ENCODE measurements at places on chromosomes 16 and 17. TPM values are rescaled to one million over a fixed set of nuclear protein-coding genes. Genes with fewer than 3 reads are reported as not detected.

Gene MT1G
- total RNA-seq: not detected

Gene MT4
- not detected for total RNA-seq

Gene ZNF624
- 3.8 TPM for total RNA-seq

Gene DNAH17
- not detected for total RNA-seq

Gene ZNF276
- total RNA-seq: 4.1 TPM

Gene PRR29
- total RNA-seq: not detected

Gene SLC4A1
- total RNA-seq: not detected

Gene TAT
- not detected for total RNA-seq

Gene HS3ST4
- total RNA-seq: not detected

Gene TM4SF5
- total RNA-seq: not detected

Gene RNF213
- total RNA-seq: 36.0 TPM

DNA sequence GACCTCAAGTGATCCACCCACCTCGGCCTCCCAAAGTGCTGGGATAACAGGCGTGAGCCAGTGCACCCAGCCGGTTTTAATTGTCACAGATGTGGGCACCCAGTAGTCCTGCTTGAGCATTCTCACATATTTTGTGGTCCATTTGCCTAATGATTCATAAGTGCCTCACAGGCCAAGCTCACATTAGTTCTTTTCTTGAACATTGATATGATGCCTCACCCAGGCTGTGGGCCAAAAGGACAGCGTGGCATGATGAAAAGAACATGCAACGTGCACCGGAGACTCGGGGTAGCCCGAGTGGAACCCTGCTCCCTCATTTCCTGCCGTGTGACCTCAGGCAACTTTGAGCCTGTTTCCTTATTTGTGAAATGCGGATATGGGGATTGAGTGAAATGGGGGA is 181.9 kb downstream of the SNX29 start:
- no peak overlapping the region for H3K4me3 ChIP-seq
- H3K27ac ChIP-seq: no peak overlapping the region
- H3K36me3 ChIP-seq: no peaks in the 10 kb centered on the region
- no peaks in the 10 kb centered on the region for H3K27me3 ChIP-seq
- DNase-seq: peak; percentile 88
- peaks cover 20% of the 10 kb centered on the region for H3K4me1 ChIP-seq

DNA sequence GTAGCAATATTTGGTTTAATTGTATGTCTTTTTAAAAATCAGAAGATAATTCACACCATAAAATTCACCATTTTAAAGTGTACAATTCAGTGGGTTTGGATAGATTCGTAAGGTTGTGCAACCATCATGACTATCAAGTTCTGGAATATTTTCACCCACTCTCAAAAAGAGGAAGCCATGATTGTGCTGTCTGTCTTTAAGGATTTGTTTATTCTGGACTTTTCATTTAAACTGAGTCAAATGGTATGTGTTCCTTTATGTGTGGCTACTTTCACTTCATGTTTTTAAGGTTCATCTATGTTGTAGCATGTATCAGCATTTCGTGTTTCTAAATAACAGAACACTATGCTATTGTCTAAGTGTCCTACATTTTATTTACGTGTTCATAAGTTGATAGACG is 68.1 kb upstream of the CPHXL start:
- H3K36me3 ChIP-seq: no peaks in the 10 kb centered on the region
- no peaks in the 10 kb centered on the region for H3K27me3 ChIP-seq
- no peak for DNase-seq
- no peak overlapping the region for H3K4me3 ChIP-seq
- H3K4me1 ChIP-seq: no peaks in the 10 kb centered on the region

DNA sequence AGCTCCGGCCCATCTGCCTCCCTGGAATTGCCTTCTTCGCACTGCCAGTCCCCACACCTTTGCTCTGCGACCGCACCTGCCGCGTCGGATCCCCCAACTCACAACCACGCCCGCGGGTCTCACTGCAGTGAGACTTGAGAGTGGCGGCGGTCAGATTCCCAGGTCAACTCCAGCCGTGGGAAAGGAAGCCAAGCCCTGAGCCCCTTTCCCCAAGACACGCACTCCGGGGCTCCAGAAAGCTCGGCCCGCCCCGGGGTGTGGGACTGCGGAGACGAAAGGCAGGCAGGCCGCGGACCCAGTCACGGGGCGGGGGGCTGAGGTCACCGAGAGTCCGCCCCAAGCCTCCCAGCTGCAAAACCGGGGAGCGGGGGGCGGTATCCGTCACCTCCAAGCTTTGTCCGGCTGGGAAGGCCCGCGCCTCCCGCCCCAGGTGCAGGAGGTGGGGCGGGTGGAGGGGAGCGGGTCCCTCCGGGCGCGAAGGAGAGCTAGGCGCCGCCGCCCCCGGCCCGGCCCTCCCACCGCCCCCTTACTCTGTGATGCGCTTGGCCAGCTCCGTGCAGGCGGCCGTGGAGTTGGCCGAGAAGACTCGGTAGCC is 615 bp downstream of the PRPSAP1 start:
- H3K4me1 ChIP-seq: peaks cover 4% of the 10 kb centered on the region
- peak overlapping the region; percentile 85 for H3K4me3 ChIP-seq
- DNase-seq: no peak
- peak overlapping the region; percentile 93 for H3K27ac ChIP-seq

GRCh38 chr17:77736721-77737120 is 221.8 kb upstream of the TNRC6C start:
- no peak for DNase-seq
- H3K27me3 ChIP-seq: peaks cover 31% of the 10 kb centered on the region
- no peak overlapping the region for H3K27ac ChIP-seq
- no peak overlapping the region for H3K4me3 ChIP-seq

GRCh38 chr16:50121721-50122445 is 31.2 kb upstream of the TENT4B start:
- H3K4me1 ChIP-seq: no peaks in the 10 kb centered on the region
- peaks cover 3% of the 10 kb centered on the region for H3K27me3 ChIP-seq
- no peaks in the 10 kb centered on the region for H3K36me3 ChIP-seq
- no peak overlapping the region for H3K4me3 ChIP-seq
- DNase-seq: no peak

DNA sequence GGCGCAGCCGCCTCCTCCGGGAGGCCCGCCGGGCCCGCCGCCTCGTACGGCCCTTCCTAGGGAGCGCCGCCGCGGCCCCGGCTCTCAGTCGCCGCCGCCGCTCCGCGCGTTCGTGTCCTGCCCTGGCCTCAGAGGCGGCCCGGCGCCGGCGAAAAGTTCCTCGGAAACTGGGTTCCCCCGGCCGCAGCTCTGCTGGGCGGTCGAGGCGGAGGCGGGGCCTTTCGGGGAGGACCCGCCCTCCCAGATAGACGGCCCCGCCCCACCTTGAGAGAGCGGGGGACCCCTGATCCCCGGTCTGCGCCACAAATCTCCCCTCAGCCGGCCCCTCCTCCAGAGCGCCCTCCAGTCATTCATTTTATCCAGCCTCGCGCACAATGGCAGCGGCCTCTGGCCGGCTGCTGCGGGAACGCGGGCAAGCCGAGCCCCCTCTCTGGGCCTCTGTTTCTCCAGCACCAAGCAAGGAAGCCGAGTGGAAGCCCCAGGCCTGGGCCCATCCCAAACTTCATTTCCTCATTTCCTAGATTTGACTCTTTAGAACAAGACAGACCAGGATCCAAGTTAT is at the start of gene SREBF1:
SREBF1 (minus strand) TSS at position 169 of the 562 bp plus-strand sequence. CDS start 169 bp downstream, outside the sequence.
- peaks cover 45% of the 10 kb centered on the region for H3K4me1 ChIP-seq
- no peaks in the 10 kb centered on the region for H3K27me3 ChIP-seq
- H3K27ac ChIP-seq: peak within 1 kb of the TSS; percentile 94
- H3K36me3 ChIP-seq: peaks cover 4% of the 10 kb centered on the region

GRCh38 chr16:69435977-69436820 is 11.8 kb downstream of the CYB5B start:
- H3K27me3 ChIP-seq: no peaks in the 10 kb centered on the region
- H3K4me3 ChIP-seq: no peak overlapping the region
- peaks cover 6% of the 10 kb centered on the region for H3K36me3 ChIP-seq
- no peak overlapping the region for H3K27ac ChIP-seq

GRCh38 chr16:30473231-30474073 is 910 bp downstream of the ITGAL start:
- H3K27ac ChIP-seq: no peak overlapping the region
- no peak for DNase-seq

- no peak for DNase-seq
- no peaks in the 10 kb centered on the region for H3K27me3 ChIP-seq
- no peak overlapping the region for H3K27ac ChIP-seq
- no peak overlapping the region for H3K4me3 ChIP-seq
These were observed 192.7 kb downstream of the RPTOR start for GRCh38 chr17:80737106-80738019.

GRCh38 chr17:56762988-56763387 is 70.7 kb downstream of the C17orf67 start:
- H3K27me3 ChIP-seq: no peaks in the 10 kb centered on the region
- no peaks in the 10 kb centered on the region for H3K36me3 ChIP-seq
- 0 out of 2 replicates have a peak, but pooled peaks cover 3% of the 10 kb centered on the region for H3K4me1 ChIP-seq
- DNase-seq: no peak
- H3K27ac ChIP-seq: no peak overlapping the region

DNA sequence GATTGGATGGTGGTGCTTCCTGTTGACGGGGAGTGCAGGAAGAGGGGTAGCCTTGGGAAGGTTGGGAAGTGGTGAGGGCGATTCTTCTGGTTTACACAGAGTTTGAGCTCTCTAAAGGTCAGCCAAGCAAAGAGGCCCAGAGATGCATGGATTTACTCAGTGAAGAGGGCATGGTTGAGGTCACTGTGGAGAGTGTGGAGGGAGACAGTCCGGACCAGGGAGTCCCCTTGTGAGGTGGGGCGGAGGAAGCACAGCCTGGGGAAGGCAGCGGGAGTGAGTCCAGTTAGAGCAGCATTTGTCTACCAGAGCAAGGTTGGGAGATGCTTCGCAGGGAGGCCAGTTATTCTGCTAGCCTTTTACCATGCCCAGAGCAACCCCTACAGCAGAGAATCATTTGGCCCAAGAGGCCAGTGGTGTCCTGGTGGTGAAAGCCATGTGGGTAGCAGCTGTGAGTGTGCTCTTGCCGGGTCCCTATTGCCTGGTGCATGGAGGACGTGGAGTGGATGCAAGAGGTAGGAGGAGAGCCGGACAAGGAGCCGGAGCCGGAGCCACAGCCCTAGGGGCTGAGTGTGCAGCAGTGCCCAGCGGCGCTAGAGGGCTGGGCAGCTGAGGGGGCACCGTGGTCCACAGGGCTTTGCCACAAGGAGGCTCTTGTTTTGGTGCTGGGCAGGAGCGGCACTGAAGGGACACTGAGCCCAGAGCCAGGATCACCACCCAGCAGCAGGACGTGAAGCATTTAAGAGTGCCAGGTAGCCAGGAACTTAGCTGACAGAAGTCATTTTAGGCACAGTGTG is 27.7 kb downstream of the PRMT7 start:
- 0 out of 2 replicates have a peak, but pooled peaks cover 2% of the 10 kb centered on the region for H3K4me1 ChIP-seq
- no peak overlapping the region for H3K27ac ChIP-seq
- H3K36me3 ChIP-seq: peaks cover 48% of the 10 kb centered on the region
- no peak overlapping the region for H3K4me3 ChIP-seq

- H3K27ac ChIP-seq: no peak overlapping the region
- 0 out of 2 replicates have a peak, but pooled peaks cover 3% of the 10 kb centered on the region for H3K27me3 ChIP-seq
- no peak for DNase-seq
- no peaks in the 10 kb centered on the region for H3K4me1 ChIP-seq
These were observed 18.9 kb downstream of the SNX11 start for GRCh38 chr17:48126532-48126850.

DNA sequence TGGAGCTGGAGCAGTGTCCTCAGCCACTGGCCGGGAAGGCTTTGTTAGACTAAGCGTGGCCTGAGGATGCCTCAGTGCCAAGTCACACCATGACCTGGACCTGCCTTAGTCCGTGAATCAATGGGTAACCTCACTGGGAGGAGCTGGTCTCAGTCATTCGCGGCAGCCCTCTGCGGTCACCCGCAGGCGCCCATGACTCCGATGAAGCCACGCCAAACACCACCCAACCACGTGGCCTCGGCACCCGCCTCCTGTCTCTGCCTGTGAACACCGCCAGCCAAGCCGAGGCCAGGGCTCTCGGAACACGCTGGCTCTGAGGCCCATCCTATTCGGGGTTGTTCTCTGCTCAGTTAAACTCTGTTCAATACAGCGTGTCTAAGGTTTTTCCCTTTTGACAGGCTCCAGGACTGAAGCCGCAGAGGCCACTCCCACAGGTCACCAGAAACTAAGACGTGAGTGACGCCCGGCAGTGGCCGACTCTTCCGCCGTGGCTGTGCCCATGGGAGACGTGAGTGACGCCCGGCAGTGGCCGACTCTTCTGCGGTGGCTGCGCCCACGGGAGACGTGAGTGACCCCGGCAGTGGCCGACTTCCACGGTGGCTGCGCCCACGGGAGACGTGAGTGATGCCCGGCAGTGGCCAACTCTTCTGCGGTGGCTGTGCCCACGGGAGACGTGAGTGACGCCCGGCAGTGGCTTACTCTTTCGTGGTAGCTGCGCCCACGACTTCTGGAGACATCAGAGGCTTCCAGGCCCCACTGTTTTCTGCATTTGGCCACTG is 16.8 kb upstream of the PABPN1L start:
- H3K27me3 ChIP-seq: peaks cover 24% of the 10 kb centered on the region
- no peak overlapping the region for H3K27ac ChIP-seq
- H3K36me3 ChIP-seq: no peaks in the 10 kb centered on the region

- H3K4me1 ChIP-seq: no peaks in the 10 kb centered on the region
- H3K27me3 ChIP-seq: no peaks in the 10 kb centered on the region
- no peak overlapping the region for H3K27ac ChIP-seq
- no peaks in the 10 kb centered on the region for H3K36me3 ChIP-seq
- H3K4me3 ChIP-seq: no peak overlapping the region
These were observed 93.2 kb upstream of the HS3ST3A1 start for GRCh38 chr17:13694934-13695333.

GRCh38 chr17:16936536-16937310 is 35.2 kb downstream of the TNFRSF13B start:
- H3K4me1 ChIP-seq: no peaks in the 10 kb centered on the region
- no peaks in the 10 kb centered on the region for H3K36me3 ChIP-seq
- peaks cover 58% of the 10 kb centered on the region for H3K27me3 ChIP-seq
- no peak for DNase-seq

- DNase-seq: no peak
- no peaks in the 10 kb centered on the region for H3K27me3 ChIP-seq
- H3K4me1 ChIP-seq: peaks cover 2% of the 10 kb centered on the region
- no peaks in the 10 kb centered on the region for H3K36me3 ChIP-seq
These were observed 15.7 kb upstream of the ABCC3 start for GRCh38 chr17:50618941-50619340.

GRCh38 chr17:42886283-42887176 is 14.1 kb upstream of the G6PC1 start:
- H3K4me3 ChIP-seq: no peak overlapping the region
- peaks cover 17% of the 10 kb centered on the region for H3K27me3 ChIP-seq
- no peak for DNase-seq
- H3K27ac ChIP-seq: no peak overlapping the region

- no peaks in the 10 kb centered on the region for H3K36me3 ChIP-seq
- DNase-seq: no peak
- H3K27ac ChIP-seq: no peak overlapping the region
- no peaks in the 10 kb centered on the region for H3K27me3 ChIP-seq
- H3K4me3 ChIP-seq: no peak overlapping the region
- H3K4me1 ChIP-seq: no peaks in the 10 kb centered on the region
These were observed 7.1 kb downstream of the ITGAD start for GRCh38 chr16:31400191-31400590.

GRCh38 chr16:4535627-4536108 is 2.9 kb downstream of the CDIP1 start:
- no peak overlapping the region for H3K27ac ChIP-seq
- no peak for DNase-seq
- peaks cover 6% of the 10 kb centered on the region for H3K4me1 ChIP-seq
- H3K27me3 ChIP-seq: no peaks in the 10 kb centered on the region
